Bronchial epithelial cell (primary cell): ENCODE measurements at places on chromosomes 16 and 17. TPM values are rescaled to one million over a fixed set of nuclear protein-coding genes. Genes with fewer than 3 reads are reported as not detected.

DNA sequence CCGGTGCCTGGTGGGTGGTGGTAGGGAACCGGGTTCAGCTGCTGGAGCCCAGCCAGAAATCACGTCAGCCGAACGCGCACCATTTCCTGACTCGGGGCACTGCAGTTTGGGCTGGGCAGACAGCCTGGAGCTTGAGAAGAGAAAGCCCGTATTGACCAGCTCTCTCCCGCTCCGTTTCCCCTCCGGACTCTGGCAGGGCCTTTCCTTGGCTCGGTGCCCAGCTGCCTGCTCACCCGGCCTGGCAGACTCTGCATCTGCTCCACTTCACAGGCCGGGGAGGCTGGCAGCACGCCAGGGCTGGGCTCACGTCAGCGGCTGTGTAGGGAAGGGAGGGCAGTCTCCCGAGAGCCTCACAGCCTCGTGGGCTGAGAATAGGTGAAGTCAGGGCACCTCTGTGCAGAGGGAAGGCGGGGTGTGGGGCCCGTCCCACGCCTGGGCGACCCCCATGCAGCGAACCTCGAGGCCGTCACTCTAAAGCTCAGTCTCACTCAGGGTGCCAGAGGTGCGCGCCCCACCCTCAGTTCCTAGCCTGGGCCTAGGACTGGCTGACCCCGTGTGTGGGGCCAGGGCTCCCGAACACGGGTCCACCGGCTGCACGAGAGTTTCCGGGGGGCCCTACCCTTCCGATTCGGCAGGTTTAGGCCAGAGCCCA lies 59.1 kb downstream of the OR1D5 start:
- DNase-seq = peak; percentile 87

GRCh38 chr17:21210411-21211076 lies 3.4 kb downstream of the TMEM11 start:
- no peak for DNase-seq

DNA sequence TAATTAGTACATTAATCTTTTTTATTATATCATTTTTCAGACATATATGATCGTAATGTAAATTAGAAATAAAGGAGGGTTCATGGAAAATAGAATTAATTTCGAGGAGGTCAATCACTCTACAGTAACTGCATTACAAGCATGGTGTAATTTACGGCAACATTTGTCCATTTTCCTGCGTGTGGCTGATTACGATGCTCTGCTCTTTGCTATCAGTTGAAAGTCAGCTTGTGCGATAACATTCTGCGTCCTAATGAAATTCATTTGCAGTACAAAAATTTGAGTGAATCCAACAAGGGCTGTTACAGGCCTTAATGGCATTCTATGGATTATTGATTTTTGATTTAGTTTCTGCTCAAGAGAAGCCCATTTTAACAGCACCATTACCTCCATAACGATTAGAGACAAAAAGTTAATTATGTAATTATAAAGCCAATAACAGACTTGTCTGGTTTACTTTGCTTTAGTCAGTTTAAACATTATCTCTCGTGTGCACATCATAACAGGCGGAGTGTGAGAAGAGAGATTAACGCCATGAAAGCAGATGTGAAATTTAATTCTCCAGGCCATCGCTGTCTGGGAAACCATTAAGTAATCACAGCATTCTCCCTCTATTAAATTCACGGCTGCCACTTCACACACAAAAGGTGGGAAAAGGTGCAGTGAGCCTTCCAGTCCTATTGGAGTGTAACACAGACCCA lies 256.4 kb upstream of the IRX3 start:
- no peak for DNase-seq

DNA sequence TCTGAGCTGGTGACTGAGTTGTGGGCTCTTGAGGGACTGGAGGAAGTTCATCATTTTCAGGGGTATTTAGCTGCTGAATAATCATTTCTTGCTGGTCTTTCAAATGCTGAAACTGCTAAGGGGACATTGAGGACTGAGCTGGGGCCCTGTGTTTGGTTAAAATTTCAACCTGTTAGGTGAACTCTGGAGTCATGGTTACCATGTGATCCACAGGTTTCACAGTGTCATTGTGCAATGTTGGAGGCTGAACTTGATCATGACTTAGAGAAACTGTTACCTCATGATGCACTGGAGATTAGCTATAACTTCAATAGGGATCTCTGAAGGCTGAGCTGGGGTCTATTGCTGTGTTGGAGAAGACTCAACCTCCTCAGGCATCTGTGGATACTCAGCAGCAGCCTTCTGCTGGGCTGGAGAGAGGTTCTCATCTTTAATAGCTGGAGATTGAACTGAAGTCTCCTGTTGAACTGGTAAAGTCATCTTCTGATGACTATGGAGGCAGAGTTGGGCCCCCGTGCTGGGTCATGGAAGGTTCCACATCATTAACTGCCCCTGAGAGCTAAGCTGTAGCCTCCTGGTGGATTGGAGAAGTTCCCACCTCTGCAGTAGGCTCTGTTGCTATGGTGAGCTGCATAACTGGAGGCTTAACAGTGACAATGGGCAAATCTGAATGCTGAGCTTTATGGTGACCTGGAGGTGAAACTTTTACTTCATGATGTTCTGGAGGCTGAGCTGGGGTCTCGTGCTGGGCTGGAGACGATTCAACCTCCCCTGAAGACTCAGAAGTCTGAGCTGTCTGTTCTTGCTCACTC lies 15.2 kb downstream of the RDM1 start:
- DNase-seq = no peak

DNA sequence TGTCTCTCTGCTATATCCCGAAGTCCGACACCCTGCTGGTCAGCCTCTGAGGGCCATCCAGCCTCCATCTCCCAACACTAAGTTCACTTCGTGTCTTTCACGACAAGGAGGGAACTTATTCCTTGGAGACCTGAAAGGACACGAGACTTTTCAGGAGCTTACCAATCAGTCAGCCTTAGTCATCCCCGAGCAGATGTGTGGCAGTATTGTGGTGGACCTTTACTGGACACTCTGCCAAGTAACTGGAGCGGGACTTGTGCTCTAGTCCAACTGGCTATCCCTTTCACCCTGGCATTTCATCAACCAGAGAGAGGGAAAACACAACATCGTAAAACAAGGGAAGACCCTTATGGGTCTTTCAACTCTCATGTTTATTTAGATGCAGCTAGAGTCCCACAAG lies 87.1 kb downstream of the EMP2 start:
- no peak for DNase-seq

The AGRP gene
- not detected in 2 replicates for total RNA-seq

The NKD1 gene
- total RNA-seq = under 0.01 TPM in 2 replicates

The NPIPB12 gene
- total RNA-seq = 17.5 and 29.7 TPM in 2 replicates

- no peak for DNase-seq
Observed at GRCh38 chr17:77400445-77400870, 259.7 kb downstream of the SEC14L1 start.

- no peak for DNase-seq
Observed at GRCh38 chr17:44976206-44976605, 8.1 kb upstream of the C1QL1 start.

The IRF8 gene
- not detected in 2 replicates for total RNA-seq

DNA sequence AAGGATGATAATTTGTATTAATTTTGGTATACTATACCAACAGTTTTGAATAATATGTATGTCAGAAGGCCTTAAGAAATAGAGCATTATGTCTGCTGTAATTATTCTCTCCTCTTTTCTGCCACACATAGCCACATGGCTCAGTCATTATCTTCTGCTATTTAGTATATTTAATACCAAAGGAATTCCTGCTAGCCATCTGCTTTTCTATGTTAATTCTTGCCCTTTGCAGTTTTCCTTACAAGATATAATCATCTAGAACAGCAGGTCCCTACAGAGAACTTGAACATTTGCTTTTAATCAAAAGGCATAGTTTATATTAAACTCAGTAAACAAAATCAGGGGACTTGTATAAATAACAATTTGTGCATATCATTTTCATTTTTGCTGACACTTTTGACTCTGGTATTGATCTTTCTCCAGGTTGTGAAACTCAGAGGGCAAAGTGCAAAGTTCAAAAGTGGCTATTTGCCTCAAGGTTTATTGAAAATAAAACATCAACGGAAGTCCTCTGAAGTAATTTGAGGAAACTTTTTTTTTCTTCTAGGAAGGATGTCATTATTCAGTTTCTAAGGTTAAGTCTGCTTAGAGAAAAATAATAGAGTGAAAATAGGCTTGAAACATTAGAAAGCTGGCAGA lies 702.0 kb downstream of the KCNJ2 start:
- DNase-seq = no peak

DNA sequence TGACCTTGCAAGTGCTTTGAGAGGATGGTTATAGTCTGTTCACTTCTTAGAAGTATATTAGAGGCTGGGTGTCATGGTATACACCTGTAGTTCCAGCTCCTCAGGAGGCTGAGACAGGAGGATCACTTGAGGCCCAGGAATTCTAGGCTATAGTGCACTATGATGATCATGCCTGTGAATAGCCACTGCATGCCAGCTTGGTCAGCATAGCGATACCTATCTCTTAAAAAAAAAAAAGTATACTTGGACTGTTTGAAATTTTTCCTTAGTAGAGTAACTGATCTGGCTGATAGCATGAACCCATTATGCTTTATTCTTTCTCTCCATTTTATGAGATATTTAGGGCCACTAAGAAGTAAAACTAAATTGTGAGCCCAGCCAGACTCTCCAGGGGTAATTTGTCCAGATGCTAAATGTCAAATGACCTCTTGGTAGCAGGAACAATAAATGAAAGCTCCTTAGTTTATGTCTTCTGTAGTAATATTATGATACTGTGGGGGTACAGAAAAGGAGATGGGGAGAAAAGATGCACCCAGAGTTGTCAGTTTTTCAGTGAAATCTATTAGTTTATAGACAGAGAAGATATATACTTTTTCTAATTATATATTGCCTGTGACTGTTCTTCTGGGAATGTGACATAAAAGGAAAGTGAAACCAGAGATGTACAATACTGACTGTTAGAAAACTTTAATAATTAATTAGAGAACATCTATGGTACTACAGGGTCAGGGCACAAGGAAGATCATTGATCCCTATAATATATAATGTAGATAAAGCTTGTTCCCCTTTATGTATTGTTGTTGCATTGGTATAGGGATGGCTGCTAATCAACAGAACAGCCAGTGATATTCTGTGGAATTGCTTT lies 335.3 kb upstream of the TBX2 start:
- DNase-seq = no peak

GRCh38 chr17:27811961-27812360 lies 11.6 kb upstream of the NOS2 start:
- no peak for DNase-seq

DNA sequence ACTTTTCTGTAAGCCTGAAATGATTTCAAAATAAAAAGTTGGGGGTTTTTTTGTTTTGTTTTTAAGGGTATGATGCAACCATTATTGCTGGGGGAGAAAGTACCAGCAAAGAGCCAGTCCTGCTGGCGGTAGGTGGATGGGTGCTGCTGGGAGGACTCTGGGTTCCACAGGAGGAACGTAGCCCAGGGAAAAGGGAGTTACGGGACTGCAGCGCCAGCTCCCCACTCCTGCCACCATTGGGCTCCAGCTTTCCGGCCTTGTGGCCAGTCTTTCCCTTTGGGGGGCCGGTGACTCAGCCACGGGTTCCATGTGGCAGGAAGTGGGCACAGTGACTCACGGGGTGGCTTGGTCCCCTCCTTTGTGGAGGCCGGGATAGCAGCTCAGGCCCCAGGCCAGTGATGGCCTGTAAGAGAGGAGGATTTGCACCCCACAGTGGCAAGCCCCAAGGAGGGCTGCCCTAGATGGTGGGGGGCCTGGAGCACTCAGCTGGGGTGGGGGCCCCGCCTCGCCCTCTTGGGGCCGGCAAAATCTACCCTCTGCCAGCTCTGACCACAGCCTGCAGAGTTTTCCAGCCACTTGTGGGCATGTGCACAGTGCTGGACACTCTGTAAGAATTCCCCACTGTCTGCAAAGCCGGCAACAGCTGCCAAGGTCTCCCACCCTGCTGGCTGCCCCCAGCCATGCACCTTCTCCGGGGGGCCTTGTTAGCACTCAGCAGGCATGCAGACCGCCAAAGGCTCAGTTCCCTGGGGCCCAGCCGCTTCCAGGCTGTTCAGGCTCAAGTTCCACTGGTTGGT lies 30.4 kb downstream of the SOCS3 start:
- DNase-seq = peak; percentile 57

The RAB26 gene
- total RNA-seq = 0.26 and 0.90 TPM in 2 replicates

DNA sequence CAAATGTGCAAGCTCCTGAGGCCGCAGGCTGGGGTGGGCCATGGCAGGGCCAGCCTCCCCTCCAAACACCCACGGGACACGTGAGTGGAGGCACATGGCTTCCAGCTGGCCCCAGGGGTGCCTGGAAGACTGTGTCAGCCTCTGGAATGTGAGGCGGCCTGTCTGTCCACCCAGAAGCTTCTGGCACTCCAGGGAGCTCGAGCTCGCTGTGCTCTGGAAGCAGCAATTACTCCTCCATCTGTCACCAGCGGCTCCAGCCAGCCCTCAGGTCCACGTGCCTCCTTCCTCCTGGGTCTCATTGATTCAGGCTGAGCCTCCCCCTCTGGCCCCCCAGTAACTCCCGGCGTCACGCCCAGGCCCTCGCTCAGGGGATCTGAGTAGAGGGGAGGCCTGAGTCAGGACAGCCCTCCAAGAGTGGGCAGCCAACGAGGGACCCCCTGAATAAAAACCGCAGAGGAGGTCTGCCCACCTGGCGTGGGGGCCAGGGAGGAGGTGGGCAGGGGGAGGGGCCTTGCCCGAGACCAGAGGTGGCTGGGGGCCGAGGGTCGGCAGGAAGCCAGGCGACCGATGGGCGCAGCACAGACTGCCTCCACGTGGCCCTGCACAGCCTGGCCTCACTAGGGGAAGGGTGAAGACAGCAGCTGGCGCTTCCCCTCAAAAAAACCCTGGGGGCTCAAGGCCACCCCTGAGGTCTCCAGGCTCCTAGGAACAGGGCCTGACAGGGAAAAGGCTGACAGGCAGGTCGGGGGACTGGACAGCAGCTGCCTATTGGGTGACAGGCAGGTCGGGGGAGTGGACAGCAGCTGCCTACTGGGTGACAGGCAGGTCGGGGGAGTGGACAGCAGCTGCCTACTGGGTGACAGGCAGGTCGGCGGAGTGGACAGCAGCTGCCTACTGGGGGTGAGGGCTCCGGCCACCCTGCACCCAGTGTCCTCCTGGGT lies 11.9 kb downstream of the PIEZO1 start:
- DNase-seq = no peak

DNA sequence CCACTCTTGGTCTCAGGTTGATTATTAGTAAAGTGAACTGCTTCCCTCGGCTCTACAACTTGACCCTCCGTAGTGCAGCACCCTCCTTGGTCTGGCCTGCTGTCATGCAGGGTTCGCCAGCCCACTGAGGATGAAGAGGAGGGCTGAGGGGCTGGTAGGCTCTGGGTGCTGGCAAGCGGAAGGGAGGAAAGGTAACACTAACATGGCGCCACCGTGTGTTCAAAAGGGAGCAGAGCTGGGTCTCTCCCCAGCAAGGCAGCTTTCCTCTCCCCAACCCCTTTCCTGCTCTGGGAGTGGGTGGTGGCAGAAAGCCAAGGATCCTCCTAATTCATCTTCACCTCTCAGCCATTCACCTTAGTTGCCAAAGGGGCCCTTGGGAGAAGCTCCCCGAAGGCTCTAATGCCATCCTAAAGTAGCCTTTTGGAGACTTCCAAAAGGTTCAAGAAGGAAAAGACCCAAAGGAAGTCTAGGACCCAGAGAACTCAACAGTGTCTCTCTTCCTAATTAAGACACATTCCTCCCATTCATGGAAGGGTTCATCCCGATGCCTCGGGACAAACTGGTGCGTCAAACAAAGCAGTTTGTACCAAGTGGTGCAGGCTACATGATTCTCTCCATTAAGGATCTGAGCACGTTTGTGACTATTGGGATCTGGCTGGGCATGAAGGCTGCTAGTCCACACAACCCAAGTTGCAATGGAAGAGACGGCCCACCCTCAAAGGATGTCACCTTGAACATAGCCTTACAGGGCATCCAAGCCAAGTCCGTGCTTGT lies 90.8 kb upstream of the TOB1 start:
- peak; percentile 45 for DNase-seq

- DNase-seq = no peak
Observed at GRCh38 chr17:2821868-2822267, 25.6 kb downstream of the RAP1GAP2 start.

The VAMP2 gene
- 2.1 and 4.4 TPM in 2 replicates for total RNA-seq
